ENCODE measurements at places on chromosomes 12 and 14. TPM values are rescaled to one million over a fixed set of nuclear protein-coding genes. Genes with fewer than 3 reads are reported as not detected.
A peak's percentile ranks its signal among the peaks of the same experiment; 100 is the strongest.

The CLEC1B gene
- 1.8 TPM for polyA plus RNA-seq

DNA sequence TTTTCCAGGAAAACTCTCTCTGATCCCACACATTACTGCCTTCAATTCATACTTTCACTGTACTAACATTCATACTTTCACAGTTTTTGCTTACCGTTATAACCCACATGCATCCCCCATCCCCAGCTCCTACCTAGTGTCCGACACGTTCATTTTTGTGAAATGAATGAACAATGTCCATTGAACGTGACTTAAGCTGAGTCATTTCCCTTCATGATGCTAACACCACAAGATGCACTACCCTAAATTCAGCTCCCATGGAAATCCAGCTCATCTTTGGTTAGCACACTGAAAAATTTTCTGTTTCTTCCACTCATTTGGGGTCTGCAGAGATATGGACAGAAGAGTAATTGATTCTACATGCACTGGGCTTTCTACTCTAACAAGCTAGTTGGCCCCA, 84.7 kb downstream of the GALNT4 start:
- DNase-seq: no peak

DNA sequence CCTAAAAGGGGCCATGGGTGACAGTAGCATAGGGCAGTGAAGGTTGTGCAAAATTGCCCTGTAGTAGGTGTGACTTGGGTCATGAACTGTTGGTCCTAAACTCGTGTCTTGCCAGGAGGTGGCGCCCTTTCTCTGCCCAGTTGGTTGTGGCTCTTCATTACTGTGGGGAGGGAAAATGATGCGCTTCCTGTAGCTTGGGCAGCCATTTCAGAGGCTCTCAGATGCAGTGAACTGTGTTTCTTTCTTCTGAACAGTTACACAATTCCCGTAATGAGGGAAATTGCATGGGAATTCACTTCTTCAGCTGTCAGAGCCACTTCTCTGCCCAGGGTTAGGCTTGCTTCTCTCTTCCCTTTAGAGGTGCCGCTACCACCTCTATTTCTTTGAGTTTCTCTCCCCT, 148.1 kb upstream of the NRXN3 start:
- no peak for DNase-seq

The MFAP5 gene
- polyA plus RNA-seq: 0.84 TPM

GRCh38 chr12:32693036-32693435, 13.9 kb downstream of the DNM1L start:
- DNase-seq: no peak

- DNase-seq: no peak
These were observed 61.7 kb upstream of the BCL2L14 start for GRCh38 chr12:12008931-12009611.

DNA sequence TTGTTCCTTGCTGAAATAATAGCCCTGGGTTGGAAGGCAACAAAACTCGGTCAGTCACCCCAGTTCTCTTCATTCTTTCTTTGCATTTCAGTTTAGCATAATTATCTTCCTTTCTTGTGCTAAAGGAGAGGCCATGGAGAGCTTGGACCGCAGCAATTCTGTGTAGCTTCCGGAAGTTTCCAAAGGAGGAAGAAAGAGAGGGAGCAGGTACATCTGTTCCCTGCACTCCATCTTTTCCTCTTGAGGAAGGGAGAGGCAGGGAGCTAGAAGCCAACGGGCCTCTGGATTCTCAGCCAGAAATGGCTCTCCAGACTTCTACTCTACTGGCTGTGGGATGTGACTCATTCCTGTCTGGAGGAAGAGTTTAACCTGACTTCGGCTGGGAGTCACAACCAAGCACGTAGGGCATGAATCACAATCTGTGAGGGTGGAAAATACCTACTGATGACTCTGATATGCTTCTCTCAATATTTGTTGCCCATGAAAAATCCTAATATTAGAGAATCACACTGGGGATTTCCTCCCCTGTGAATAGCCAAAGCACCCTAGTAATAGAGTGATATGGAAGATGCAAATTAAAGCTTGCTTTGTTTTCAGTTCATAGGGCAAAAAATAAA, 17.0 kb downstream of the ANO6 start:
- DNase-seq: no peak

The OAS2 gene
- polyA plus RNA-seq: 12.1 TPM

DNA sequence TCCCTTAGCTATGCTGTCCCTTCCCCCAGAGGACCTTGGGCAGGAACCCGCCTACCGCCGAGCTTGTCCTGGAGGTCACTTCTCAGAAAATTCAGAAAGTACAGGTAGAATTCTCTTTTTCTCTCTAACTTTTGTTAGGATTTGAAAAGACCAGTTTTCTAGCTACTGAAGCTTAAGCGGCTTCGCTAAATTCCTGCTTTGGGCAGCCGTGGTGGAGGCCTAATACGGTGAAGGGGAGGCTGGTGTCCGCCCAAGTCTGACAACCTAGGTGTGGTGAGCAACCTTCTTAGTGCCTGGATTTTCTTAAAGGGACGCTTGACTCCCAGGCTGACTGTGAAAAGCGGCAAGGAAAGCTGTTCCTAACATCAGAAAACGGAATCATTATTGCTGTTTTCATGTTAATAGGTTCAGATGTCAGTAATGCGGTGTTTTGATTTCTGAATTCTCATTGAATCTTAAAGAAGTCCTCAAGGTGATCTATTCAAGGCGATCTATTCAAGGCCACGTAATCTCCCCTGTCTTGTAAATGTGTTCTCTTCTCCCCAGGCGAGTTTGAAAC, 835 bp downstream of the FGD4 start:
- no peak for DNase-seq

The EIF2B2 gene
- polyA plus RNA-seq: 52.5 TPM

DNA sequence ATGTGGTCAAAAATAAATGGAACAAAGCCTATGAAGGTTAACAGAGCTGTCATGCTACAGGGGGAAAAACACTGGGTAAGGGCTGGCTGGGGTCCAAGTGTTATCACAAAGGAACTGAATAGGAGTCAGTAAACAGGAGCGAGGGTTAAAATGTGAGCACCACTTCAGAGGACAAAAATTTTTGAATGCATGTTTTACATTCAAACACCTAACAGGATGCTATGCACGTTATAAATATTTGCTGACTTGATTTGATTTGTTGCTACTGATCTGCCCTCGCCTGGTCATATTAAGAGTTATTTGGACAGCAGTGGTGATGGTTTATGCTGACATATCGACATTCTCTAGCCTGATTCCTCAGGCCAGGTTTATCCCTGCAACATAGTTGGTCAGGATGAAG, 7.4 kb upstream of the KTN1 start:
- DNase-seq: no peak

- no peak for DNase-seq
These were observed 21.5 kb downstream of the BATF start for GRCh38 chr14:75543786-75544185.

The PRB2 gene
- not detected for polyA plus RNA-seq

DNA sequence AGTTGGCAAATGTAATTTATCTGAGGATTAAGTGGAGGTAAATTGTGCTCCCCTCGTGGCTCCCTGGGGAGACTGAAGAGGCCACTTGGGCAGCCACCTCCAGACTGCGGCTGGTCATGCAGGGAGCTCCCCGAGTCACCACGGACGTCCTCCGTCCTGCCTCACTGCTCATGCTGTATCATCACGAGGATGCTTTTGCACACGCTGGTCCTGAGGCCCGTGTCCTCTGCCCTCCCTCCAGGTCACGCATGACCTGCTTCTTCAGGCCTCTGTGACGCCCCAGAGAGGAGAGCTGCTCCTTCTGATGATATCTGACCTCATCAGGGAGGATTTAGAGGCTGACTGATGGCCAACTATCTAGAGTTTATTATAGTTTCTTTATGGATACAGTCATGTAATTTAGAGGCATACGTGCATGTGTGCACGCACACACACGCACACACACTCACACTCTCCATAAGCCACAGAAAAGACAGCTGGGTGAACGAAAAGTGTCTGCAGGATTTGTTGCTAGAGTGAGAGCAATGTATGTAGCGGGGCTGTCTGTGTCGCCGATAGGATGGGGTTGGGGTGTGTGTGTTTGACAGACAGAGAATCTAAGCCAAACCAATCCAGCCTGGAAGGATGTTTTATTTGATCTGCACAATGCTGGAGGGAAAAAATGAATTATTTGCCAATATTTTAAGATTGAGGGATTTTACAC, 160.0 kb downstream of the ADGRD1 start:
- DNase-seq: no peak

The LRIG3 gene
- polyA plus RNA-seq: 56.5 TPM

The LRP1-AS gene
- 0.64 TPM for polyA plus RNA-seq

GRCh38 chr12:111368788-111369495, at the start of gene PHETA1:
Gene PHETA1, minus strand, starts transcription at chr12:111369095. Its CDS starts 5,668 bp downstream, at chr12:111363427.
- peak; percentile 87 for DNase-seq

DNA sequence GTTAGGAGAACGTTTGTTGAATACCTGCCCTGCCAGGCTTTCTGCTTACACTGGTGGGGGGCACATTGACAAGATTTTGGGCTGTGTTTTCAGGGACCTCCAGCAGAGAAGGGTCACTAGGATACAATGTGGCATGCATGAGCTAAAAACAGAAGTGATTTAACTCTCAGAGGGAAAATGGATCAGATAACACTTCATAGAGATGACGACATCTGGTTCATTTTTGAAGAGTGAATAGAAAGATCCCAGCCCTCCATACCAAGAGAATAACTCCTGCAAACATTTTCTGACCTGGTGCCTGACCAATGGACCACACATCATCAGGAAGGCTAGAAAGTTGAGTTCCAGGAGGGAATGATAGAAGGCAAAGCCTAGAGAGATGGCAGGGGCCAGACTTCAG, 33.7 kb downstream of the CKB start:
- DNase-seq: no peak

The KRT85 gene
- not detected for polyA plus RNA-seq

- no peak for DNase-seq
These were observed 9.6 kb downstream of the APOBEC1 start for GRCh38 chr12:7656121-7656520.

GRCh38 chr14:96398921-96399320, 7.0 kb downstream of the AK7 start:
- no peak for DNase-seq

DNA sequence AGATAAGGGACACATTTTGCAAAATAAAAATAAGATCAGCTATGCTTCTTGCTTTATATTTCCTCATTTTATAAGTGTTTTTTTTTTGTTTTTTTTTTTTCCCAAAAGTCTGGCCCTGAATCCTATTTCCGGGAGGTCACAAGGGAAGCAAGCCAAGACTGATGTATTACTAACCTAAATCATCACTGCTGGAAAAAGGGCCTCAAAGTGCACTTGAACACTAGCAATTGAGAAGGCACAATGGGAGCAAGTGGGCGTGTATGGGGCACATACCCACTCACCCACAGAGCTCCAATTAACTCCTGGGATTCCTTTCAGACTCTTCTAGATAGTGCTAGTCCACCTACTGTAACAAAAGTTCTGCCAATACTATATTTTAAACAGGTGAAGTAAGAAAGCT, 58.8 kb downstream of the STON2 start:
- DNase-seq: no peak

The PRIMA1 gene
- polyA plus RNA-seq: 0.79 TPM

- no peak for DNase-seq
These were observed 130.0 kb downstream of the TSPAN9 start for GRCh38 chr12:3207175-3207574.

DNA sequence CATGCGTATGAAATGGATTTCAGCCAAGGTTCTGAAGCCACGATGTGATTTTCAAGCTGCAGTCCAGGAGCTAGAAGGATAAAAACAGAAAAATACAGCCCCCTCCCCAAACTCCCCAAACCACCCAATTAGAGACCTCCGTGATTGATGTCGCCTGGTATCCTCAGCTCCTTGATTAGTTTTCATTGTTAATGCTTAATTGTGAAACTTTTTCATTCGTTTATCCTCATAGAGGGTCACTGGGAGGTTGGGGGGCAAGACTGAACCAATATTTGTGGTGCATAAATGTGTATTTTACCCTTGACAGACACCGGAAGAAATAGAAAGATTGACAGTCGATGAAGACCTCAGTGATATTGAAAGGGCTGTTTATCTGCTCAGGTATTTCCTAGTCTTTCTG, 1.6 kb downstream of the PPP4R4 start:
- no peak for DNase-seq

The TEP1 gene
- polyA plus RNA-seq: 20.6 TPM

DNA sequence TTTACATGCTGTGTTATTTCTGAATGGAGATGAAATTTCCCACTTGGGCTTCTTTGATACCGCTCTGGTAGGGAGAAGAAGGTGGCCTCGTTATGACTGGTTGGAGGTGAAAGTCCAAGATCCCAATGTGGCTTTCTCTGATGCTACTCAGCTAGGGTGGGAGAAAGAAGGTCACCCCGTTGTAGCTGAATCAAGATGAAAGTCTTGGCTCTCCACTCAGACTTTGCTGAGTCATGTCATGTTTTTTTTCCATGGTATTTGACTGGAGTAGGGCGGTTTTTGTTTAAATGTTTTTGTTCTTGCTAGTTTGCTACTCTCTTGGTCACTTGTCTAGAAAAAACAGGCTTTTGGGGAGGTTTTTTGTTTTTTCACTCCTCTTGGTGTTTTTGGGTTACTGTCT, 2.4 kb upstream of the PDE6H start:
- DNase-seq: no peak

DNA sequence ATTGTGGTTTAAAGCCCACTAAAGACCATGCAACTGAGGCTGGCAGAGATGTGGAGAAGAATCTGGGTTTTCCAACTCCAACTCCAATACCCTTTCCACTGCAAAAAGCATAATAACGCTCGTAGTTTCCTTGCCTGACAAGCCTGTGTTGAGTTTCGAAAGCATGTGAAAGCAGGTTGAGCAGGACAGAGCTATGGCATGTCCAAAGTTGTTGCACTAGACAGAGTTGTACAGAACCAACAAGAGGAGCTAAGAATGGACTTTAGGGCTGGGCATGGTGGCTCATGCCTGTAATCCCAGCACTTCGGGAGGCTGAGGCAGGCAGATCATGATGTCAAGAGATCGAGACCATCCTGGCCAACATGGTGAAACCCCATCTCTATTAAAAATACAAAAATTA, 572.0 kb upstream of the TBX3 start:
- DNase-seq: no peak

GRCh38 chr14:100588671-100589070, 1.5 kb upstream of the BEGAIN start:
- DNase-seq: no peak

GRCh38 chr12:24072302-24072701, 122.8 kb upstream of the SOX5 start:
- no peak for DNase-seq

GRCh38 chr12:58087423-58088127, 146.2 kb downstream of the ATP23 start:
- DNase-seq: peak; percentile 21

DNA sequence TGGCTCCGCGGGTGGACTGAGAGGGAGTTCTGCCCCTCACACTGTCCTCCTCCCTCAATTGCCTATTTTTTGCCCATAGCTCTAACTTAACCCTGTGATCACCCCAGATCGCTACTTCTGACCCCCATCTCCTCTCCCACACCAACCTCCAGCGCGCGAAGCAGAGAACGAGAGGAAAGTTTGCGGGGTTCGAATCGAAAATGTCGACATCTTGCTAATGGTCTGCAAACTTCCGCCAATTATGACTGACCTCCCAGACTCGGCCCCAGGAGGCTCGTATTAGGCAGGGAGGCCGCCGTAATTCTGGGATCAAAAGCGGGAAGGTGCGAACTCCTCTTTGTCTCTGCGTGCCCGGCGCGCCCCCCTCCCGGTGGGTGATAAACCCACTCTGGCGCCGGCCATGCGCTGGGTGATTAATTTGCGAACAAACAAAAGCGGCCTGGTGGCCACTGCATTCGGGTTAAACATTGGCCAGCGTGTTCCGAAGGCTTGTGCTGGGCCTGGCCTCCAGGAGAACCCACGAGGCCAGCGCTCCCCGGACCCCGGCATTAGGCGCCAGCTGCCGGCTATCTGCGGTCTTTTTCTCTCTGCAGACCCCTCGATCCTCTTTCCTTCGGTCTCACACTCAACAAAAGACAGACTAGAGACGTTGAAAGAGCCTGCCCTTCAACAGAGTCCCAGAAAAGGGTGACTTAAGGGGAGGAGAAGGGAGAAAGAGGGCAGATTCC, 3.0 kb upstream of the TBX3 start:
- DNase-seq: no peak

All from right lung (tissue), 10 donors.